ENCODE measurements at places on chromosomes 7 and 10. TPM values are rescaled to one million over a fixed set of nuclear protein-coding genes. Genes with fewer than 3 reads are reported as not detected.

Gene METTL2B
- total RNA-seq, result 19.5 TPM

Gene FGL2
- not detected for total RNA-seq

Gene FOXP2
- not detected for total RNA-seq

Gene AKR1C2
- 3,597 TPM for total RNA-seq

Gene GARIN1A
- total RNA-seq, result 0.57 TPM

Gene ITPRID1
- not detected for total RNA-seq

Data from A549 treated with dexamethasone at 1 μM for 4 hours (cell line).